T1000 (cell line): ENCODE measurements at places on chromosomes 5 and 9.

DNA sequence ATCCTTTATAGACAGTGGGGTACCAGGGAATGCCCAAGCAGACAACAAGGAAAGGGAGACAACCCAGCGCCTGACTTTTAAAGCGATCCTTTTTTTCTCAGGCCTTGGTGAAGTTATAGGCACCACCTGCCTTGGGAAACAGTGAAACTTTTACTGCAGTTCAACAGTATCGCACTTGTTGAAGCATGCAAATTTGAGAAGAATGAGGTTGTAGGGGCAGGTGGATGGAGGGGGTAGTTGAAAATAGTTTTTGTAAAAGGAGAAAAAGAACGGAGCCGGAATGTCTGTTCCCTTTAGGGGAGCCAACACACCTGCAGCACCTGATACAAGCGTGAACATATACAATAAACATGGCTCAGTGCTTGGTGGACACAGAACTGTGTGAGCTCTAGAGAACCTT lies 190.2 kb upstream of the NR3C1 start:
- no peak for DNase-seq

GRCh38 chr9:28270156-28270555 lies 696.9 kb upstream of the C9orf72 start:
- DNase-seq: no peak

- DNase-seq: no peak
These were observed 10.6 kb upstream of the C6 start for GRCh38 chr5:41223962-41224361.

DNA sequence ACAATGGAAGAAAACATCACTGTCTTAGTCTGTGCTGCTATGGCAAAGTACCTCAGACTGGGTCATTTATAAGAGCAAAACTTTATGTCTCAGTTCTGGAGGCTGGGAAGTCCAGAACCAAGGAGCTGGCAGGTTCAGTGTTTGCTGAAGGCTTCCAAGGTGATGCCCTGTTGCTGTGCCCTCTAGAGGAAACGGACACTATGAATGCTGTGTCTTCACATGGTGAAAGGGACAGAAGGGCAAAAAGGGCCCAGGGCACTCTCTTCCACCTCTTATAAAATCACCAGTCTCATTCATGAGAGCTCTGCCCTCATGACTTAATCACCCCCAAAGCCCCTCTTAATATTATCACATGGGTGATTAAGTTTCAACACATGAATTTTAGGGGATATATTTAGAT lies 143.5 kb downstream of the FANCC start:
- no peak for DNase-seq

DNA sequence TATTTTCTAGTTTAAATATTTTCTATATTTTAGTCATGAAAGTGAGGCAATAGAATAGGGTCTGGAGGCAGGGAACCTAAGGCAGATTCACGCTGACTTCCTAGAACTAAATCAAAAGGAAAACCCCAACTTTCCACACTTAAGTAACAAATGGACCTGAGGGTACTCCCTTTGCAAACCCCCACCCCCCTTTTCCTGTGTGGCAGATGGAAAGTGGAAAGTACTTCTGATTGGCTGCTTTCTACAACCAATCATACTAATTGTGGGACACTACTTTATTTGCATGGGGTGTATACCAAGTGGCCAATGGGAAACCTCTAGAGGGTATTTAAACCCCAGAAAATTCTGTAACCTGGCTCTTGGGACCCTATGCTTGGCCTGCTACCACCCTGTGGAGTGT lies 4.8 kb upstream of the CENPH start:
- DNase-seq: no peak

DNA sequence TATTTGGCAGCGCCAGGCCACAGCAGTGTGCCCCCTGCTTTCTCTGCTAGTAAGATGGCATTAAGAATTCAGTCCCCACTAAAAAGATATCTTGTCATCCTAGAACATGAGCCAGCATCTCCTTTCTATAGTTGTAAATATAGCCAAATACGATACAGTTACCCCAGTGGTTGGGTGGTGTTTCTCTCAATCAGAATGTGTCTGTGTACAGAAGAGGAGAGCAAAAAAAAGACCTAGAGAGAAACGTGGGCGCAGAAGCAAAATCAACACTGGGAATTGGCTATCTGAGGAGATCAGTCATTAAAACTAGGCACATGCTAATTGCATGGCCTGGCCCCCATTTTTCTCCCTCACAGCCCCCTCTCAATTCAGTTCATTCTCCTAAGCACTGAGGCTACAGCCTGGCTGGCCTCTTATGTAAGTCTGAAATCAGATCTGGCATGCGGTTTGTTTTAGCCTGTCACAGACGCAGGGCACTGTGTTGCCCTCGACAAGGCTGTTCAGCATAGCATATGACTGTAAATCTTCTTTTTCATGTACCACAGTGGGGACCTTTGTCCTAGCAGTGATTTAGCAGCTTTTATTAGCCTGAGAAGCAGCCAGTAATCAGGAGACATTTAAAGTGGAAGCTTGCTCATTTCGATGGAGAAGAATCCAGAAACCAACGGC lies 57.8 kb downstream of the RORB start:
- DNase-seq: no peak

DNA sequence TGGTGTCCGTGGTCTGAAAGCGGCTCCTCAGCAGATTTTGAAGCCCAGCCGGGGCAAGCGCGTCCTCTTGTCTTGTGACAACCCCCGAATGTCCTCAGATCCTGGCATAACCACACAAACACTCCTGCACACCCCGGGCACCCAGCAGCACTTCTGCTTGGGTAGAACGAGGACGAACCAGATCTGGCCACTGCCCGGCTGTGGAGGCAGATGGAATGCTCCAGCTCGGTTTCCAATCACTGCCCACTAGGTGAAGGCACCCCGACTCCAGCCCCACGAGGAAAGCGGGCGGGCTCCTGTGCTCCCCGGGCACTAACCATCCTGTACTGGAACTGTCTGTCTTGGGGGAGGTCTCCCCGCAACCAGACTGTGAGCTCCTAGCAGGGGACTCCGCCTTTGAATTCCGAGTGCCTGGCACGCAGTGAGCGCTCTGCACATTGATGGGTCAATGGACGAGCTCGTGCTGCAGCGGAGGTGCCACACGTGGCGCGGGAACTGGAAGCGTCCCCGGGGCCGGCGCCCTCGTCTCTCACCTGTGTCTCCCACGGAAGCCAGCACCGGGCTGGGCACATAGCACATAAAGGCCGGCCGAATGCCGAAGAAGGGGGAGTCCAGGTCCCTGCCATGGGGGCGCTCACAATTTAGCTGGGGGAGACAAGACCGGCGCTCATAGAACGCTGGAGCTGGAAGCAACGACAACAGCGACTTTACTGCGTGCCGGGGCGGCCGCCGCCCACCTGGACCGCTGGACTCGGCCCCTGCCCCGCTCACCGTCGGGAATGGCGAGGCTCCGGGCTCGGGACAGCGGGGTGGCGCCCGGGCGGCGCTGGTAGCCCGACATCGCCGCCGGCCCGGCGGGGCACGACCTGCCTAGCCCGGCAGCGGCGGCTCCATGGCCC lies 608 bp downstream of the ENTR1 start:
- no peak for DNase-seq

- DNase-seq: no peak
These were observed 127.1 kb upstream of the ICE1 start for GRCh38 chr5:5295351-5295750.

- DNase-seq: no peak
These were observed 598 bp upstream of the KIAA1191 start for GRCh38 chr5:176362233-176362490.

DNA sequence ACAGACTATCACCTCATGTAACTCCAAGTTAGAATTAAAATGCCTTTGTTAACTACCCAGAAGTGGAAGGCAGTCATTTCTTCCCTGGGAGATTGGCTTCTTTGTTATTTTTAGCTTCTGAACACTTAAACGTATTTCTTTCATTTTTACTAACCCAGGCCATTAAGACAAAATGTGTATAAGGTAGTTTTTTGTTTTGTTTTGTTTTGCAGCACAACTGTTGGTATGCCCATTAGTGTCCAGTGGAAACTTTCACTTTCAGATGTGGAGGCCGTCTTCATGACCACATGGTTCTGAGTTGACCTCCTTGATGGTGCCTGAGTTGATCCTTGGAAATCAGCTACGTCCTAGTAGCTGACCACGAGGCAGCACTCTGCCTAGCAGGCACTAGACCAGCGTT lies 264.6 kb upstream of the ZNF608 start:
- no peak for DNase-seq

DNA sequence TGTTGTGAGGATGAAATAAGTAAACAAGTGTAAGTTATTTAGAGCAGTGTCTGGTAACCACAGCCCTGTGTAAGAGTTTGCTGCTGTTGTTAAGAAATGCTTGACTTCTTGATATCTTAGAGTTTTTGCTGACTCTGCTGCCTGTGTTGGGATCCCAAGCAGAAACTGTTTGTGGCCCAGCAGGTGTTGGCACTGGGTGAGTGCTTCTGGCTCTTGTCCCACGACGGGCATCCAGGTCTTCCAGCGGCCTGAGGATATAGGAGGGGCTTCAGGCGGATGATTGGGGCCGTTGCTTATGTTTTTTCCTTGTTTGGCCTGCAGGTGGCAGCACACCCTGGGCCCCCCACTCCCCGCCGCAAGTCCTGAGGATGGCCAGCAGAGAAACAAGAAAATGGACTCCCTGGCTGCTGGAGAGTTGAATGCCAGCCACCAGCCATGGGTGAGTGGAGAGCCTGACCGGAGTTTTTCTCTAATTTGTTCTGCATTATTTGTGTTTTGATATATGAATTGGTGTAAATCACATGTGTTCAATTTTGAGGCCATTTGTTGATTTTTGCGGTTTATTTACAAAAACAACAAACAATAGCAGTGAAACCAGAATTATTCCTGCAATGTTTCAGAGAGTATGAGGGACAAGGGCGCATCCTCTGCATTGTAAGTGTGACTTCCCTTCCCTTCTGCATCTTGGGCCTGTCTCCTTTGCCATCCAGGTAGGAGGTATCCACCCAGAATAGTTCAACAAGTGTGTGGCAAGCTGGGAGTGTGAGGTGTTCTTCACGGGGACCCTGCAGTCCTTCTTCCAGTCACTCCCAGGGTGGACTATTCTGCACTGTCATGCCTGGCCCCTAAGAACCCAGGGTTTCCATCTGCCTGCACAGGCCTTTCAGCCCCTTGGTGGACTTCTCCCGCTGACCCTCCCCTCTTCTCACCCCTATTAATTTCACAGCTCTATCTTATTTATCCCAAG lies 50.3 kb downstream of the SLC22A5 start:
- DNase-seq: peak; percentile 33

GRCh38 chr9:77017505-77017894 lies 2.0 kb upstream of the FOXB2 start:
- no peak for DNase-seq

- DNase-seq: no peak
These were observed 696 bp downstream of the ZFP62 start for GRCh38 chr5:180860273-180860886.

DNA sequence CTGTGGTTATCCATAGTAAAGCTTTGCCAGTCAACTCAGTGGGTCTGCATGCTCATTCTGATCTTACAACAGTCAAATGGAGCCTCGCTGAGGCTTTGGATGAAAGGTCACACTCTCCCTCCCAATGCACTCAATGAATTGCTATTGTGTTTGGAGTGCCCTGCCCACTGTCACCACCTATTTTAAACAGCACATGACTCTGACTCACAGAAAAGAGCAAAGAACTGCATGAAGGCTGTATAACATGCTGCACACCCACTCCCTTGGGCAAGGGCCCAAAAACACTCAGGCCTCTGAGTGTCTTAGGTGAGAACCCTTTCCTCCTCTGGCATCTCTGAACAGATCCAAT lies 118.7 kb upstream of the CCDC112 start:
- no peak for DNase-seq

- DNase-seq: no peak
These were observed 101.3 kb downstream of the AGTPBP1 start for GRCh38 chr9:85640425-85640824.

GRCh38 chr5:50711280-50711679 lies 44.8 kb downstream of the PARP8 start:
- DNase-seq: no peak

GRCh38 chr9:7973123-7973522 lies 173.5 kb upstream of the DMAC1 start:
- no peak for DNase-seq

DNA sequence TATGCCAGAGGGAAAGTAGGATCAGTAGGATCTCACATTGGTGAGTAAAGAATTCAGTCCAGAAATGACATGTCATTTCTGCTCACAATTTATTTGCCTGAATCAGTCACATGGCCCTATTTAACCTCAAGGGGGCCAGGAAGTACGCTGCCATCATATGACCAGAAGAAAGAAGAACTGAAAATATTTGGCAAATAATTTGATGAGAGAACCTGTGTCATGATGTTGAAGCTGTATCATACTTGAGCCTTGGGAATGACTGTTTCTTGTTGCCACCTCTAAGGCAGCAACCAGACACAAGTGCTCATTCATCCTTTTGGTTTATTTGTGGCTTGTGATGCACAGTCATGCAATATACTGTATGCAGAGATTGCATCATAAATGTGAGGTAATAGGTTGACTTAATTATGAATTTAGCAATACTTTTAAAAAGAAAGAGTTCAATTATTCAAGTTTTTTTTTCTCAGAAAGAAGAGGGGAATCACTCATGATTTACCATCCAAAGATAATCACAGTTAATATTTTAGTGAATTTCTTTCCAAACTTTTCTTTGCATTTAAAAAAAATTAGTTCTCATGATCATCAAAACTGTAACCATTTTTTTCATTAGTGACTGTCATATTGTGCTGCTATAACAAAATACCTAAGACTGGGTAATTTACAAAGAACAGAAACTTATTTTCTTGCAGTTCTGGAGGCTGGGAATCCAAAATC lies 8.2 kb upstream of the ZFYVE16 start:
- no peak for DNase-seq

GRCh38 chr9:92160786-92161185 lies 45.6 kb upstream of the SPTLC1 start:
- no peak for DNase-seq

- no peak for DNase-seq
These were observed 6.3 kb upstream of the KCNIP1 start for GRCh38 chr5:170497311-170498038.

DNA sequence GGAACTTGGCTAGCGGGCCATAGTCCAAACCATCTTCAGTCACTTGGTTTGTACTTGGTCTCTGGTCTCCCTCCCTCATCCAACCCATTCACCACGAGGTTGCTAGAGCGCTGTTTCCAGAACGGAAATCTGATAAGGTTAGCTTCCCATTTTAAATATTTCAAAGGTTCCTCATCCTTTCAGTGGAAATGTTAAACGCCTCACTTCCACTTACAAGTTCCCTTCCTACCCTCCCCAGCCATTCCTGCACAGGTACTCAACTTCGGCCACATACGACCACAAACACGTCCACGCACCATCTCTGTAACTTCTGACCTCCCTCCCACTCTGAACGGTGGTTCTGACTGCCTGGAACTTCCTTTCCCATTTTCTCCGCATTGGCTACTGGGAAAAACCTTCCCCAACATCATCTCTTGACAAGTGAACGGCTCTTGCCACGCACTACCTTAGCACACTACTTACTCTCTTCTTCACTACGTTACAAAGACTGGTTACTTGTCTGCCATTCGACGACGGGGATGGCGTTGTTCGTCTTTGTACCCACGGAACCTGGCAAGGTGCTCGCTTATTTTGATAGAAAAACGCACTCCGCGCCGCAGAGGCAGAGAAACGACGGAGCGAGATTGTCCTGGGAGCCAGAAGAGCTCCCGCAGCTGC lies 629 bp downstream of the CCNH start:
- no peak for DNase-seq

- DNase-seq: no peak
These were observed 27.6 kb upstream of the ECM2 start for GRCh38 chr9:92563116-92564100.
